ENCODE measurements at places on chromosomes 6 and 20.

- no peak for DNase-seq
Observed at GRCh38 chr6:82786248-82786647, 279.4 kb downstream of the UBE3D start.

DNA sequence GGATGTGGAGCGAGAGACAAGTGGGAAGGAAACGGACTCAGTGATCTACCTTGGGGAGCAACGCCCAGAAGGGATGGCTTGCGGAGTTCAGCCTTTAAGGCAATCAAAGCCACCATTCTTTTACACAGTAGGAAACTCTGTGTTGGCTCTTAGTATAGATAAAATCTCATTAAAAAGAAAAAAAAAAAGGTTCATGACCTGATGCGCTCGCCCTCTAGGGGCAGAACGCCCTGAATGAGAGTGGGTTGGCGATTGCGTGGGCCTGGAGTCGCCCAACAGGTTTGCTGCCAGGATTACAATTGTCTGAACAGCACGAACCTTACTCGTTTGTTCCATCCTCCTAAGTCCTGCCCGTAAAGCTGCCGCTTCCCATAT, 1.2 kb downstream of the TPD52L1 start:
- peak; percentile 18 for DNase-seq

DNA sequence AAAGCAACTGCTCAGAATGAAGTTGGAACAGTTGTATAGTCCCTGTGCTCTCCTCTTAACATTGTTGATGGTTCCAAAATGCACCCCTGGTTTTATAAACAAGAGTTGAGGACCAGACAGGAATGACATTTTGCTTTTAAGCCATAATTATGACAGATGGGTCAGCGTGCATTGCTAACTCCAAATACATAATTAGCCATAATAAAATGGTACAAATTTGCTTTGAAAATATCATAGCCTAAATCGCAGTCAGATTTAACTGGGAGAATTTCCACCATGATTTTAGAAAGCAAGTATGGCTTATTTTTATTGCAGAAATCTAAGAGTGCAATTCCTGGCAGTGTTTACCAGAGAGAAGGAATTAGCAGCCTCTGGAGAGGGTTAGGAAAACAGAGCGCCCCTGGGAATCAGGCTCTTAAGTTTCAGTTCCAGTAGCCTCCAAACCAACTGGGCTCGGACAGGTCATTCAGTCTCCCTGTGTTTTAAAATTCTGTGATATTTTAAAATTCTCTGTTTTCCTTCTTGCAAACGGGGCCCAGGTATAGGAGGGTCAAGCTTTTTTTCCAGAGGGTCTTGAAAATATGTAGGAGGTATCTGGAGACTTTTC, 302.3 kb downstream of the TBC1D7 start:
- no peak for DNase-seq

- DNase-seq: no peak
Observed at GRCh38 chr6:158906926-158907325, 87.8 kb upstream of the EZR start.

DNA sequence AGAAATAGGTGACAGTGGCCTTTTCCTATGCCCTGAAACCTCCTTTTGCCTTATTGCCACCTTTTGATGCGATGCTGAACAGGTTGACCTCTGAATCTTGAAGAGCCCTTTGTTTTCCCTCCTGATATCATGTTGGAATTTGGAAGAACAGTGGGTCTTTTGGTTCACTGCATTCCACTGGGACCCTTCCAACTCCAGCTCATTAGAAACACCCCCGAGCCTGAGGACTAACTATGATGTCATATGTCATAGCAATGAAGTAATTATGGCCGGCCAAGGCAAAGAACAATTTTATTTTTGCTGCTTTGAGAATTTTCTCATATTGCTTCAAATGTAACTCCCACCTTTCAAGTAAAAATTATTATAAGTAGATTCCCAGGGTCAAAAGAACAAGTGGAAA, 353.4 kb upstream of the JAG1 start:
- DNase-seq: no peak

GRCh38 chr20:12055161-12055560, 137.5 kb downstream of the BTBD3 start:
- DNase-seq: no peak

DNA sequence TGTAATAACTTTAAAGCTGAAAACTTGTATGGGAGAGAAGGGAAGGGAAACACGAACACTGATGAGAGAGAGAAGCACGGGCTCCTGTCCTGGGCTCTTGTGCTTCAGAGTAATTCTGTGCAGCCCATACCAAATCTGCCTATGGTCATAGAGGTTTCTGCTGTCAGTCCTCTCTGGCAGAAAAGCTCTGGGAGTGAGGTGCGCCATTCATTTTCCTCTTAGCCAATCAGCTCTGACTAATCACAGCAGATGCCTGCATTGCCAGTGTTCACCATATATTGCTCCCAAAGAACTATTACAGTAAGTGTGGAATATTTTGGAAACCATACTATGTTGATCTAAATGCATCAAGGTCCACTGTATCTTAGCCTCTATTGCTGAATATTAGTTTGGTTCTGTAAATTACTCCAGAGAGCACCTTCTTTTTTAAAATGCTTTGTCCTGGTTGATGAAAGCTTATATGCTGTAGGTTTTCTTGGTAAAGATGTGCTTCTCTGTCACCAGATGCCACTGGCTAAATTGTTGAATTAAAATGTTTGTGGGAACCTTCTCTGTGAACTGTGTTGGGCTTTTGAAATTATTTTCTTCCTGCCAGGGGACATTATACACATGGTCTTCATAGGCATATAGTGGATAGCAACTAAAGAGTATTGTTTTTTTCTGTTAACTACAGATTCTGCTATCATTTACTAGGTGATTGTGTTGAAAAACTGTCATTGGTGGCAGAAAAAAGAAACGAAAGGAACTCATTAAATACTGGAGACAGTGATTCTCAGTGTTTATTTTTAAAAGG, 38.3 kb downstream of the DCBLD1 start:
- DNase-seq: no peak

DNA sequence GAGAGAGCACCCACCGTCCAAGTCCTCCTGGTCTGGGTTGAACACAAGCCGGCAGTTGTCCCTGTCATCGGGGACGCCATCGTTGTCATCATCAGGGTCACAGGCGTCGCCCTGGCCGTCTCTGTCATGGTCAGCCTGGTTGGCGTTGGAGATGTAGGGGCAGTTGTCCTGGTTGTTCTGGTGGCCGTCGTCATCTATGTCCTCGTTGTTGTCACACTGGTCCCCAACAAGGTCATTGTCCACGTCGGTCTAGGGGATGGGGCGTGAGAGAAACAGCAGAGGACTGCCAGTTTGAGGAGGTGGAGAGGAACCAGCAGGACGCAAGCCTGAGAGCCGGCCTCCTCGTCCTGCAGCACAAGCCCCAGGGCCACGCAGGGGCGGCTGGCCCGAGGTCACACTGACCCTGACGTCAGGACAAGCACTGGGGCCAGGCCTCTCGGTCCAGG, 28.5 kb downstream of the THBS2 start:
- no peak for DNase-seq

- no peak for DNase-seq
Observed at GRCh38 chr20:1370548-1371110, 22.2 kb downstream of the FKBP1A start.

DNA sequence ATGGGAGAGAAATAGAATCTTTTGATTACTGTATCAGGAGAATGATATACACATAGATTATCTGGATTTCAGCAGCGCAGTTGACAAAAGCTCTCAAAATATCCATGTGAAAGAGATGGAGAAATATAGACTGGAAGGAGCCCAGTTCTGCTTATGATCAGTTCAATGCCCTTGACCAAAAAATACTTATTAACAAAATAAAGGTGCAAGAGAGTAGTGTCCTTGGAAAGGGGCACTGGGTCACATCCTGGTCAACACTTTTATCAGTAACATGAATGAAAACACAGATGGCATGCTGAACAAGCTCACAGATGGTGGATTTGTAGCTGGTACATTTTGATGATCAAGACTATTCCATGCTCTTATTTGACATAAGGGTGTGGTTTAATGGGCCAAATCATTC, 63.9 kb upstream of the PLEKHG1 start:
- no peak for DNase-seq

- DNase-seq: no peak
Observed at GRCh38 chr20:61694682-61695081, 371.0 kb downstream of the TAF4 start.

- peak; percentile 62 for DNase-seq
Observed at GRCh38 chr20:35145141-35145564, 2.0 kb downstream of the EDEM2 start.

DNA sequence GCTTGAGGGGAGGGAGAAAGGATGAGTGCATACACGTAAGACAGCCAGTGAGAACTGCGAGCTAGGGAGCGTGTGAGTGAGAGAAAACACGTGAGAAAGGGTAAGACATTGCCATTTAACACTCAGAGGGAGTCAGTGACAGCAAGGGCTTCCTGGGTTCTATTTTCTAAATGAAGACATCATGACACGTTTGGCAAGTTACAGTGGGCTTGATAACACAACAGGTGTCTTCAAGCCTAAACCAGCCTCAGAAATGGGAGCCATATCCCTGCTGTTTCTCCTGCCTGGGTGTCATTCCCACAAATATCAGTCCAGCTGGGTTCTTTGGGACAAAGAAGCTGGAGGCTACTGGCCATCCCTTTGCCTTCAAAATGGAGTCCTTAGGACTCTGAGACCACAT, 16.9 kb upstream of the MOCS1 start:
- no peak for DNase-seq

DNA sequence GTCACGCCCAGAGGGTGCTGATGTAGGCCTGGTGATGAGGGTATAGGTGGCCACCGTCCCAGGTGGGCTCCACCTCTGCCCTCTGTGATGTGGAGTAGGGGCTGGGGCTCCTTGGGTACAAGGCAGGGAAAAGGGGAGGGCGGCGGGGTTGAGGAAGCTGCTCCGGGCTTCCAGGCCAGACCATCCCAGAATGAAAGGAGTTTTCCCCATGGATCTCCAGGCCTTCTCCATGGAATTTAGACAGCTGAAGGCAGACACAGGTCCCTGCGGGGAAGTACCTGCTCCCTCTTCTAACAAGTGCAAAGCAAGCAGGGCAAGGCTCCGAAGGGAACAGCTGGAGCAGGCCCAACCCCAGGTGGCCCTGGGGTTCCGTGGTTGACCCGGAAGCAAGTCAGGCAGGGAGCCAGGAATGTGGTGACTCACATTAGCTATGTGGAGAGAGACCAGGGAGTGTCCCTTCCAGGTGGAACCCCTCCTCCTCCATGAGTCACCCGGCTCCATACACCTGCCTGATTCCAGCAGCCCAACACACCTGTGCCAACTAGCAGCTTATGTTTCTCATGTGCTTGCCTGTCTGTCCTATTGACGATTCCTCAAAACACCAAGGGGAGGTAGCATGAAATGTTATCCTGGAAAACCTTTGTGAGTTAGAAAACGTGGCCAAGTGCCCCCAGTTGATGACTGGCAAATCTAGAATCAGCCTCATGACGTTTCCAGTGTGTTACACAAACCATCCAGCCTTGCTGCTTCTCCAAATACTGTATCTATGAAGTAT, 59.7 kb upstream of the SNX9 start:
- DNase-seq: no peak

- no peak for DNase-seq
Observed at GRCh38 chr6:126949786-126950185, 168.7 kb upstream of the RSPO3 start.

DNA sequence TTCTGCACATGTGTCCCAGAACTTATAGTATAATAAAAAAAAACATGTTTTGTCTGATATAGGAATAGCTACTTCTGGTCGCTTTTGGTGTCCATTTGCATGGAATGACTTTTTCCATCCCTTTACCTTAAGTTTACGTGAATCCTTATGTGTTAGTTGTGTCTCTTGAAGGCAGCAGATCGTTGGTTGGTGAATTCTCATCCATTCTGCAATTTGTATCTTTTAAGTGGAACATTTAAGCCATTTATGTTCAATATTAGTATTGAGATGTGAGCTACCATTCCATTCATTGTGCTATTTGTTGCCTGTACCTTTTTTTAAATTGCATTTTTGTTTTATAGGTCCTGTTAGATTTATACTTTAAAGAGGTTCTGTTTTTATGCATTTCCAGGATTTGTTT, 55.1 kb upstream of the PHIP start:
- no peak for DNase-seq

GRCh38 chr6:1624851-1625781, 15.4 kb downstream of the FOXC1 start:
- DNase-seq: no peak

- no peak for DNase-seq
Observed at GRCh38 chr20:56443654-56444540, 24.5 kb upstream of the RTF2 start.

All from GM10248 (cell line).